ENCODE measurements at places on chromosomes 3 and 15.

GRCh38 chr3:195809796-195810454, 1.8 kb downstream of the MUC4 start:
- DNase-seq = no peak

GRCh38 chr3:8992199-8992598, 28.9 kb upstream of the RAD18 start:
- no peak for DNase-seq

DNA sequence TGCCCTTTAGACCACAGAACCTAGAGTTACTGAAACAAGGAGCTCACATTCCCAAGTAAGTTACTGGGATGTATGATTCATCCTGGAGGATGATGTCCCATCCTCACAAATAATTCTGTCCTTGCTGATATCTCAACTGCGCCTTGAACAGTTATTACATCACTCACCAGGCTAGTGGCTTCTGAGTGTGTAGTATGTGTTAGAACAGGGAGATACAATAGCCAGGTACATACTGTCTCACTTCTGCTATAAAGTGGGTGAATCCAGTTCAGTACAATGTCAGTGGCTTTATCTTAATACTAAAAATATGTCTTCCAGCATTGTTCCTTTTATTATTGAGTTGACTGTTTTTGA, 483.2 kb upstream of the FRG2C start:
- DNase-seq = no peak

GRCh38 chr15:40043927-40044716, 5.1 kb upstream of the SRP14 start:
- peak; percentile 37 for DNase-seq

All from ureter (tissue), 1 donor.